H9 (cell line): ENCODE measurements at places on chromosomes 4 and X.

DNA sequence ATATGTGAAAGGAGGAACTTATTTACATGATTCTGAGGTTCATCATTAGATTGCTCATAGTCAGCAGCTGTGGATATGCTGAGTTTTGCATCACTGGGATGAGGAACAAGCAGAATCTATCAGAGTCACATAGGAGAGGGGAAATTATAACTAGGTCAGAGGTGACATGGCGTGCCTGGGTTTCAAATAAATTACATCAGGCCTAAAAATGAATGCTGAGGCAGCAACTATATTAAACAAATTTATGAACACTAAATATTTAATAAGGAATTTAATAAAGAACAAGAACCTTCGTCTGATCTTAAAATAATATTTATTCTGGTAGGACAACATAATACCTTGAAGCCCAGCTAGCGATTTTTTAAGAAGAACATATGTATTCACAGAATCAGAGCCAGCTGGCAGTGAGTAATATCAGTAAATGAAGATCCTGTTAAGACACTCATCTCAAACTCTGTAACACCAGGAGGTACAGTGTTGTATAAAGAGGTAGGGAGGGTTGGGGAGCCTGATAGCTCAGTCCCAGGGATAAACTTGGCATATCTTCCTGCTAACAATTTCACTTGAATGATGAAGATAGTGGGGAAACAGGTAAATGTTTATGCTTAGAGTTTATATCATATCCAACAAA is 60.9 kb upstream of the HS3ST1 start:
- no peak overlapping the region for H3K4me3 ChIP-seq
- no peaks in the 10 kb centered on the region for H3K36me3 ChIP-seq
- no peaks in the 10 kb centered on the region for H3K4me1 ChIP-seq
- H3K27me3 ChIP-seq: no peaks in the 10 kb centered on the region

DNA sequence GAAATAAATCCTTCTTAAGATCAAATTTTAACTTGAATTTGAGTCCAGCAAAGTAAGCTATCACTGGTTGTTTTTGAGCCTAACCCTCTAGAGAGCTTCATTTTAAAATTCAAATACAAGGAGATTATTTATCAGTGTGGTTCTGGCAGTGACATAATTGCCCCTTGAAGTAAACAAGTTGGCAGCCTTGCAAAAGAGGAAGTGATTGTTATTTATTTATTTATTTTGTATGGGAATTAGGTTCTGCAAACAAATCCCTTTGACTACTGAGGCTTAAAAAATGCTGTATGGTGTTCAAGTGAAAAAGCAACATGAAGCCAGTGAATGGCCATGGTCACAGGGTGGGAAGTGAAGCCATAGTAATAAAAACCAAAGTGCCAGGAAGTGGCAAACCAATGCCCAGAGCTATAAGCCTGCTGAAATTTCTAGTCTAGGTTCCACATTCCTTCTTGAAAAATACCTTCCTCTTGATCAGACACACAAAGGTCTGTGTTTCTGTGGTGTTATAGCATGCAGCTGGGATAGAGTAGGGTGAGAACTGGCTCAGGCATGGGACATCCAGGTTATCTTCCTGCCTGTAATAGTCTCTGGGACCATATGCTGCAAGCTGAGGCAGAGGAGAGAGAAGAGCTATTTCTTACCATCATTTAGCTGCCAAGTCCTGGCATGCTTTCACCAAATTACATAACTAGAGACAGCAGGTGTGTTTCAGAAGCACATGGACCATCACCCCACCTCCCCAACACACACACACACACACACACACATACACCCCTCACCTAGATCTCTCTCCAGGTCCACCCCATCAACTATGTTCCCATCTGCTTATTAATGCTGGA is 47.1 kb upstream of the TSPAN7 start:
- no peaks in the 10 kb centered on the region for H3K27me3 ChIP-seq
- H3K36me3 ChIP-seq: peaks cover 4% of the 10 kb centered on the region; the same call in 1 of the 2 replicates
- H3K4me1 ChIP-seq: no peaks in the 10 kb centered on the region

DNA sequence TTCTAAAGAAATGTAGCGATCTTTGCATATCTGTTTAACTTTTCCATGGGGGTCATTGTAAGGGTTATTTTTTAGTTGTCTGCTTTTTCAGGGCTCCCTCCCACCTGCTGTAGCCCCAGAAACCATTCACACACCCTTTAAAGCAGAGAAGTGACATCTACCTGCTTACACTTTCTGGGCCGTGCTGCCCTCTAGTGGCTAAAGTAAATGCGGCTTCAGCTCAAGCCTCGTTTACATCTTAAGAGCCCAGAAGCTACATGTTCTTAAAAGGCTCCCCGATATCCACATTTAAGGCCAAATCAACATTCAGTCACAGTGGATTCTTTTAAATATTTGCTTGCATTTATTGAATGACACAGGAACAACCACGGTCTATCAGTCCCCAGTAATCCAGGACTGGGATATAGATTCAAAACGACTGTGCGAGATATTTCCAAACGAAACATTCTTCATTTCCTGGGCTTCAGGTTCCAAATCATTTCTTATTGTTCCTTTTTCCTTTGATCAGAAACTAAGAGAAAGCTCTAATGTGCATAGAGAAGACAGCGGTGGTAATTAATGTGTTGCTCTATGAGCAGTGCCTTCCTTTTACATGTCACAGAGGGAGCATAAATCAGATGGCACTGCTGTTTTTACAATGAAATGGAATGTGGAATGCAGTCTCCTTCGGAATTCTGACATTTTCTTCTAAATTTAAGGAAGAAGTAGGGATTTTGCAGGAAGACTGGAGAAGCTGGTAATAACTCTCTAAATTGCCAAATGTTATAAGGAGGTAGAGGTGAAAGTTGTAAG is 119.9 kb downstream of the RASGEF1B start:
- H3K36me3 ChIP-seq: no peaks in the 10 kb centered on the region
- no peaks in the 10 kb centered on the region for H3K27me3 ChIP-seq
- H3K4me3 ChIP-seq: no peak overlapping the region
- H3K4me1 ChIP-seq: no peaks in the 10 kb centered on the region

- DNase-seq: no peak
- no peaks in the 10 kb centered on the region for H3K36me3 ChIP-seq
- no peak overlapping the region for H3K4me3 ChIP-seq
- H3K27ac ChIP-seq: no peak overlapping the region
- H3K4me1 ChIP-seq: peaks cover 2% of the 10 kb centered on the region; the same call in 1 of the 2 replicates
These were observed 57.4 kb upstream of the SLC6A14 start for GRCh38 chrX:116378961-116379360.

- DNase-seq: no peak
- peaks cover 31% of the 10 kb centered on the region for H3K36me3 ChIP-seq
- no peaks in the 10 kb centered on the region for H3K27me3 ChIP-seq
- no peak overlapping the region for H3K4me3 ChIP-seq
- H3K4me1 ChIP-seq: no peaks in the 10 kb centered on the region
These were observed 25.1 kb downstream of the SCARB2 start for GRCh38 chr4:76188557-76188956.

DNA sequence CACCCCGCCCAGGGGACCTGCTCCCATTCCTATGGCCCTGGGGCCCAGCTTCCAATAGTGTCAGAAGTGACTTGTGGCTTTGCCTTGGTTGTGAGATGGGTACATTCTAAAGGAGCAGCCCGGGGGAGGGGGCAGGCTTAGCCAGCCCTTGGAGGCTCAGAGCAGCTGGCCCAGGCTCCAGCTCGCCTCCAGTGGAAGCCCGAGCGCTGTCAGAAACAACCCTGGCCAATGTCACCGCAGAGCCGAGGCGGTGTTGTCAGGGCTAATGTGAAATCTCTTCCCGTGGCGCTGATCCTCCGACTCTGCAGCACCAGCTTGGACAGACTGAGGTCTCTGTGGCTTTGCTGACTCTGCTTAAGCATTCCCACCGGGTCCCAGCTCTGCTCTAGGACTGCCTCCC is 29.2 kb upstream of the ZNF81 start:
- H3K36me3 ChIP-seq: peaks cover 15% of the 10 kb centered on the region; the same call in 1 of the 2 replicates
- no peaks in the 10 kb centered on the region for H3K27me3 ChIP-seq
- no peak overlapping the region for H3K27ac ChIP-seq
